ENCODE measurements at places on chromosomes 7 and 10.

DNA sequence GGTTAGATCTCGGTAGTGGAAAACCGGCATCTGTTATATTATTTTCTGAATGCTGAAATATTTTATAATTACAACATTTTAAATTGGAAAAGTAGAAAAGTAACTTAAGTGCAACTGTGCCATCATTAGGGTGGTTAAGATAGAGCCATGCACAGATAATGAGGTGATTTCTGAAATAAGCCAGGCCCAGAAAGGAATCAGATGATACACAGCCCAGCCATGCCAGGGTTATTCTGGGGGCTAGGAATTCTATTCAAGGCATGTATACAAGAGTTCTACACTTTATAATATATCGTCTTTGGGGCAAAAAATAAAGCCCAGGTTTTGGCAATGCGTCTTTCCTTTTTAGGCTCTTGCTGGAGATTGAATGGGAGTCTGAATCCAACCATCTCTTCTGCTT is 128.7 kb downstream of the ITGB8 start:
- DNase-seq, result no peak

DNA sequence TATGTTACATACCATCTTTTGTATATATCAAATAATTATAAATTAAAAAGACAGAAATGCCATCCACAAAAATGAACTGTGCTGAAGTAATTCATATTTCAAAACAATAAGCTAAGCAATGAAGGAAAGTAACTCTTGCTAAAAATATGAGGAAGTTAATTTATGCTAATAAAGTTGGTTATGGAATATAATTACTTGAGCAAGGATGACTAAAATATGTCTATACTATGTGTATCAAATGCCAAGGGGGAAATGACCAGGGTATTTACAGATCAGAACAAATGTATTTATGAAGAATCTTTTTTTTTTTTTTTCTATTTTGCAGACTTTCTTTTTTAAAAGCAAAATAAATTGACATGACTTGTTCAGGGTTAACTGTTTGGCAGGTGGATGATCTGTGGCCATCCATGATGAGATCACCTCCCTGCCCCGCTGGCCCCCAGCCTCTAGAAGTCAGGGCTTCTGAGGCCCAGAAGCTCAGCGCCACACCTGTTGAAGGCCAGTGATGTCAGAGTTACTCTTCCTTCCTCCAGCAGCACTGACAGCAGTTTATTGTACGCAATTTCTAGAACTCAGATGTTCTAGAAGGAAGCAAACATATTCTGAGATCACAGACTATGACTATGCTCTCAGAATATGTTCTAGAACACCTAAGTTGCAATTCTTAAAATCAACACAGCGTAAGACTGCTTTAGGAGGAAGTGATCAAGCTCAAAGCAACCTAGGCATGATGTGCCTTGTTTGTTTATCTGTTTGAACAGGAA is 196.1 kb upstream of the KLF14 start:
- DNase-seq, result no peak

DNA sequence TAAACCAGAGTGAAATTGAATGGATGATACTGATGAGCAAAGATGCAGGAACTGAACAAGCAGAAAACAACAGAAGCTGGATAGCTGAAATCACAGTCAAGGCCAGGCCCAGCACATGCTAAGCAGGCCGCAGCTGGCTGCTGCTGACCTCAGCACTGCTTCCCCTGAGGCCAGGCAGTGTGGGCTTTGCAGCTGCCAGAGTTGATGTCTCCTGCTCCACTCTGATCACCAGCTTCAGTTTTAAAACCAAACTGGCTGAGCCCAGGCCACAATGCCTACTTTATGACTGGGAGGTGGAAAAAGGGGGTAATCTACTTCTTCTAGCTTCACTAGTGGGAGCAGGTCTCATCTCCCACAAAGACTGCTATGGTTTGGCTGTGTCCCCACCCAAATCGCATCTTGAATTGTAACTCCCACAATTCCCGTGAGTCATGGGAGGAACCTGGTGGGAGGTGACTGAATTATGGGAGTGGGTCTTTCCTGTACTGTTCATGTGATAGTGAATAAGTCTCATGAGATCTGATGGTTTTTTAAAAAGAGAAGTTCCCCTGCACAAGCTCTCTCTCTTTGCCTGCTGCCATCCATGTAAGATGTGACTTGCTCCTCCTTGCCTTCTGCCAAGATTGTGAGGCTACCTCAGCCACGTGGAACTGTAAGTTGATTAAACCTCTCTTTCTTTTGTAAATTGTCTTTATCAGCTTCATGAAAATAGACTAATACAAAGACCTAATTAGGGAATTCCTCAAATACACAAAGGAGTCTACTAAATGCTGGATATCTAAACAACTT is 136.4 kb upstream of the ITGB1 start:
- no peak for DNase-seq

- DNase-seq, result no peak
Measured at GRCh38 chr10:123175389-123176387, 21.5 kb downstream of the BUB3 start.

DNA sequence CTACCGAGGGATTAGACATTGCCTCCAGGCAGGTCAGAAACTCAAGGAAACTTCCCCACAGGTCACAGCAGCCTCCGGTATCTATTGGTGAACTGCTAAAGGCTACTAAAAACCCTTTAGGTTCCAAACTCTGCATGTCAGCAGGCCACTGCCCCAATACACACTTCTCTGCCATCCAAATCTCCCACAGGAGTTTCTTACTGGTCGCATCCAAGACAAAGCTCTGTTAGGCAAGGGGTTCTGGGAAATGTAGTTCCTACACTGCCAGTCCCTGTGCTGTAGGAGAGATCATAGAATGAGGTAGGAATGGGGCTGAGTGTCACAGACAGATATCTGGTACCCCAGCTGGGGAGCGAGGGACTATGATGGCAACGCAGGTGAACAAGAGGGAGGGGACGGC is 757.0 kb upstream of the C7orf33 start:
- no peak for DNase-seq

DNA sequence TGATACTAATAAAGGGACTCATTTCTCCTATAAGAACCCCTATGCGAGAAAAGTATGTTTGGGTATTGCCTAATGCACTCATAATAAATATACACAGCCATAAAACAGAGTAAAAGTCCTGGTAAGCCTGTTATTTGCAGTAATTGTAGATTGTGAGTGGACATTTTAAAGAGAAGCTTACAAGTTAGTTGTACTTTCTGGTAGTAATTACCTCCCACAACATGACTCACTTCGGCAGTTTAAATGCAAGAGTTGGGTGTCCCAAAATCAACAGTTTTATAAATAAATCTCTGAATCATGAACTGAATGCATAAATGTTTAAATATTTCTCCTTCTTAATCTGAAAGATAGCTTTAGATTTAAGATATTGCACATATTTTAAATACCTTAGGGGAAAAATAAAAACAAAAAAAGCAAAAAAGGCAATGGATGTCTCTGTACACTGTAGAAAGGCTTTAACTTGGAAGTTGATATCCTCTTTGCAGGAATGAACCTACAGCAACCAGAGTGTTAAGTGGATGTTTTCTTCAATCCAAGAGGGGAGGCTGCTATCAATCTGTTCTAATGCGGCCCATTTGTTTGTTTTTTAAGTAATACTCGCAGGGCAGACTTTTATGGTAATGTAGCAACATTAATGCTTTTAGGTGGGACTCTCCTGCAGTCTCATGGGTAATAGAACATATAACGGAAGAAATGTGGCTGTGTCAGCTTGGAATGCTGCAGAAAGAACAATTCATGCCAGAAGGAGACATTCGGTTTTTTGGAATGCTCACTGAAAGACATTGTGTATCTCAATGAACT is 57.3 kb upstream of the ZEB1 start:
- DNase-seq, result no peak

DNA sequence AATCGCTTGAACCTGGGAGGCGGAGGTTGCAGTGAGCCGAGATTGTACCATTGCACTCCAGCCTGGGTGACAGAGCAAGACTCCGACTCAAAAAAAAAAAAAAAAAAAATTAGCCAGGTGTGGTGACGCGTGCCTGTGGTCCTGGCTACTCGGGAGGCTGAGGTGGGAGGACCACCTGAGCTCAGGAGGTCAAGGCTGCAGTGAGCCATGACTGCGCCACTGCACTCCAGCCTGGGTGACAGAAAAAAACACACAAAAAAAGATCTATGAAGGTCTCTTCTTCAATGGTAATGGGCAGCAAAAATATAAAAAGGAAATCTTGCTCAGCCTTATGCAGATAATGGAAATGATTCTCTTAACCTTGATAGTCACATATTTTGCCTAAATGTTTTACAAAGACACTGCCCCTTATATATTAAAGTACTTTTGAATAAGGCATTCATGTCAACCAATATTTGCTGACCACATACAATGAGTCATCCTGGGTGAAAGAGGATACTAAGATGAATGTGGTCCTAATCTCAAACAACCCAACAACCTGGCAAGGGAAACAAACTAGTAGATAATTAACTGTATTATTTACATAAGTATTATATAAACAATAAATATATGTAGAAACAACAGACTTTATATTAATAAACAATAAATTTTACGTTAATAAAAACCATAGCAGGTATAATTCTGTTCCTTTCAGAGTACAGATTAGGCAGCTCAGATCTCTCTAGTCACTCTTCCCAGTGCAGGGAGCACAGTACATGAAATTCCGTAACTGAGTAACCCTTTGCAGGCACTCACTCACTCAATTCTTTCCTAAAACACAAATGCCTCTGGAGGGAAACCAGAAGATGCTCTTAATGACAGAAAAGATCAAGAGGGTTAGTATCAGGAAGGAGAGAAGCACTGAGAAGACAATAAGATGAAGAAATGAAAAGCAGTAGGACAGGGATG is 8.1 kb downstream of the TOMM7 start:
- DNase-seq, result no peak

- no peak for DNase-seq
Measured at GRCh38 chr10:92572362-92573090, 1.4 kb downstream of the IDE start.
